ENCODE measurements at places on chromosomes 12 and 14.

- no peaks in the 10 kb centered on the region for H3K36me3 ChIP-seq
- no peak for DNase-seq
- no peaks in the 10 kb centered on the region for H3K4me1 ChIP-seq
Observed at GRCh38 chr12:84643993-84644392, 268.6 kb downstream of the SLC6A15 start.

GRCh38 chr12:74381958-74382357 is 155.7 kb upstream of the ATXN7L3B start:
- no peaks in the 10 kb centered on the region for H3K36me3 ChIP-seq
- no peak overlapping the region for H3K4me3 ChIP-seq
- H3K27ac ChIP-seq = no peak overlapping the region
- DNase-seq = no peak

GRCh38 chr14:31204593-31205534 is 2.7 kb downstream of the HECTD1 start:
- no peak overlapping the region for H3K4me3 ChIP-seq
- H3K27me3 ChIP-seq = no peaks in the 10 kb centered on the region
- H3K27ac ChIP-seq = peak overlapping the region; percentile 97

DNA sequence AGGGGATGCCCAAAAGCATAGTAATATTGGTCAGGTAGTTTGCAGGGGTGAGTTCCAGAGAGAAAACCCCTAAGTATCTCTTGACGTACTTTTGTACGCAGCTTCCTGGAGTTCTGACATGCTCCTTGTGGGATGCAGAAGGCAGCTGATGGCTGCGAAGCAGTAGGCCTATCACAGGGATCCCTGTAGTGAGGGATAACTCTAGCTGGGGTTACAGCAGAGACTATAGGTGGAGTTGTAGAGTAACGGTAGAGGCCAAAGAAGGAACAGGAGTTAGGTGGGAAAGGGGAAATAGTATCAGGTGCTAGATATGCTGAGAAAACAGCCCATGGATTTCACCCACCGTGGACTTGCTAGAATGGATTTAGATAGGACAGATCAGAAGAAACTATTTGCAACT is 37.3 kb downstream of the MGST1 start:
- H3K27ac ChIP-seq = no peak overlapping the region
- H3K36me3 ChIP-seq = no peaks in the 10 kb centered on the region
- H3K27me3 ChIP-seq = no peaks in the 10 kb centered on the region
- H3K4me1 ChIP-seq = no peaks in the 10 kb centered on the region
- DNase-seq = no peak
- H3K4me3 ChIP-seq = no peak overlapping the region

- H3K36me3 ChIP-seq = no peaks in the 10 kb centered on the region
- no peaks in the 10 kb centered on the region for H3K27me3 ChIP-seq
- H3K4me3 ChIP-seq = no peak overlapping the region
- no peak for DNase-seq
- no peaks in the 10 kb centered on the region for H3K4me1 ChIP-seq
- H3K27ac ChIP-seq = no peak overlapping the region
Observed at GRCh38 chr14:82445810-82446570, 912.3 kb upstream of the SEL1L start.

GRCh38 chr14:99473458-99473857 is 7.2 kb downstream of the SETD3 start:
- no peak for DNase-seq
- H3K27me3 ChIP-seq = no peaks in the 10 kb centered on the region
- no peak overlapping the region for H3K4me3 ChIP-seq
- no peaks in the 10 kb centered on the region for H3K36me3 ChIP-seq

GRCh38 chr12:83471341-83471740 is 784.6 kb downstream of the TMTC2 start:
- no peaks in the 10 kb centered on the region for H3K27me3 ChIP-seq
- DNase-seq = no peak
- H3K36me3 ChIP-seq = no peaks in the 10 kb centered on the region
- H3K4me1 ChIP-seq = no peaks in the 10 kb centered on the region

GRCh38 chr12:68772714-68773113 is 26.7 kb downstream of the SLC35E3 start:
- no peaks in the 10 kb centered on the region for H3K36me3 ChIP-seq
- no peaks in the 10 kb centered on the region for H3K27me3 ChIP-seq
- no peak overlapping the region for H3K4me3 ChIP-seq
- H3K4me1 ChIP-seq = peaks cover 20% of the 10 kb centered on the region
- H3K27ac ChIP-seq = peak overlapping the region; percentile 75
- peak; percentile 35 for DNase-seq

GRCh38 chr12:96094201-96094600 is 58.8 kb upstream of the LTA4H start:
- no peak overlapping the region for H3K4me3 ChIP-seq
- H3K27me3 ChIP-seq = no peaks in the 10 kb centered on the region
- no peak overlapping the region for H3K27ac ChIP-seq
- H3K4me1 ChIP-seq = peaks cover 8% of the 10 kb centered on the region
- H3K36me3 ChIP-seq = no peaks in the 10 kb centered on the region

DNA sequence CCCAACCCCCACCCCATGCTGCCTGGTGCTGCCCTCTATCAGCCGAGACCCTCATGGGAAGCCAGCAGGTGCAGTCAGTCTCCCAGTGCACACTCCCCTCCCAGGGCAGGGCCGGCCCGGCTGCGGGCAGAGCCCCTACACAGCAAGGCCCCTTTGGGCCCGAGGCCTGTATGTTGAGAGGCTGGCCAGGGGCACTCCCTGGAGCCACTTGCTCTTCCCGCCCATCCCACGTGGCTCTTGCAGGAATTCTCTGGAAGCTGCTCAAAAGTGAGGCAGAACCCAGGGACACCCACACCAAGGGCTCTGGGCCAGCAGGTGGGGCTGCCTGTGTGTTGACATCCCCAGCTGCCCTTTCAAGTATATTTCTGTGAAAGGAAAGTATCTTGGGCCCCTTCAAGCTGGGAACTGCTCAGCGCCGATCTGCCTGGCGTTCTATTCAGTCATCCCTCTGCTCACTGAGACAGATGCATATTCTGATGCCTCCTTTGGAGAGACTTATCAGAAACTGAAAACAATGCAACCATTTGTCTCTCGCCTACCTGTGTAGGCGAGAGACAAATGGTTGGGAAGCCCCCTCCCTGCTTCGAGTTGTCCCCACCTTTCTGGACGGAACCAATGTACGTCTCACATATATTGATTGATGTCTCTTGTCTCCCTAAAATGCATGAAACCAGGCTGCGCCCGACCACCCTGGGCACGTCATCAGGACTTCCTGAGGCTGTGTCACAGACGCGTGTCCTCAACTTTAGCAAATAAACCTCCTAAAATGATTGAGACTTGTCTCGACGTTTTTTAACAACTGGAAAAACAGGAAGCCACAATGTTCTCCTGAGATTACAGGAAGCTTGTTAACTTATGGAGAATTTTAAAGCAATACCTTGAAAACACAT is 6.0 kb downstream of the GPR132 start:
- H3K4me1 ChIP-seq = peaks cover 53% of the 10 kb centered on the region
- peak overlapping the region; percentile 74 for H3K27ac ChIP-seq
- no peaks in the 10 kb centered on the region for H3K36me3 ChIP-seq
- no peaks in the 10 kb centered on the region for H3K27me3 ChIP-seq

- H3K27me3 ChIP-seq = no peaks in the 10 kb centered on the region
- H3K4me1 ChIP-seq = no peaks in the 10 kb centered on the region
Observed at GRCh38 chr12:30902001-30902400, 24.5 kb upstream of the TSPAN11 start.

DNA sequence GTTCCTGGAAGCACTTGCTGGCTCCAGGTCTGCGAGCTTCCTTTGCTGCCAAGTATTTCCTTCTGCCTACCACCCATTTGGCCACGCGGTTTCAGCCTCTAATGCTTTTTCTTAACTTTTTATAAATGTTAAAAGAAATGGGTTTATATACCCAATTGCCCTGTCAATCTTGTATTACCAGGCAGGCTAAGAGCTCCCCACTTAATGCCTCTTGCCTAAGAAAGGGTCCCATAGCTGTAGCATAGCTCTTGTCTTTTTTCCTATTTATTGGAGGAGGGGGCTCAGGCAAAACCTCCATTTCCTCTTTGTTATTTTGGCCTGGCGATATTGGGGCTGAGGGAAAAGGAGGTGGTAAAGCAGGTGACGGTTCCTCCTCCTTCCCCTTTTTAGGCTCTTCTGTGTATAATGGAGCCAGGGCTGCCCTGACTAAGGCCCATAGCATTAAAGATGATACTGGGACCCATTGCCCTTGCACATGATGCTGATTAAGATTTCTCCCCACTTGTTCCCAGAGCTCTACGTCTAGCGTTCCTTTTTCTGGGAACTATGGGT is 21.6 kb upstream of the BLTP3B start:
- no peak overlapping the region for H3K4me3 ChIP-seq
- no peaks in the 10 kb centered on the region for H3K27me3 ChIP-seq
- no peak for DNase-seq
- H3K27ac ChIP-seq = no peak overlapping the region
- peaks cover 2% of the 10 kb centered on the region for H3K36me3 ChIP-seq

GRCh38 chr12:41189395-41190251 is 1.5 kb downstream of the PDZRN4 start:
- no peak overlapping the region for H3K4me3 ChIP-seq
- peaks cover 9% of the 10 kb centered on the region for H3K4me1 ChIP-seq
- H3K27ac ChIP-seq = no peak overlapping the region
- H3K27me3 ChIP-seq = no peaks in the 10 kb centered on the region

DNA sequence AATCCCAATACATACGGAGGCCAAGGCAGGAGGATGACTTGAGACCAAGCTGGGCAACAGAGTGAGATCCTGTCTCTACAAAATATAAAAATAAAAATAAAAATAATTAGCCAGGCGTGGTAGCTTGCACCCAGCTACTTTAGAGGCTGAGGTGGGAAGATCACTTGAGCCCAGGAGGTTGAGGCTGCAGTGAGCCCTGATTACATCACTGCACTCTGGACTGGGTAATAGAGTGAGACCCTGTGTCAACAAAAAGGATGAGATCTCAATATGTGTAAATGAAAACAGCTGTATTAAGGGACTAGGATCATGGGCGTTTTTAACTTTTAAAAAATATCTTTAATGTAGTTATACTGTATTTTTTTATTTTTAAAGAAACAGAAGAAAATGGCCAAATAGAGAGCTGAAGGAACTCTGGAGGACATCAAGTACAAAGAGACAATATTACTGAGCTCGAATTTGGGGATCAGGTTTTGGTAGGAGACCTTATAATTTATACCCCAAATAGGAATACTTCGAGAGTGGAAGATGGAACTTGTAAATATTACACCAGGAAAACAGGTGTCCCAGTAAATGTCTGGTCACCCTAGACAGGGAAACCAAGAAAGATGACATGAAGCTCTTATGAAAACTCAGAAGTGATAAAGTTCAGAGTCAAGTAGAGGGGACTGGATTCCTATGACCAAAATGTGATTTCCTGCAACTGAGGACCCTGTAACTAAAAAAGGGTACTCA is 13.1 kb downstream of the BATF start:
- H3K27me3 ChIP-seq = no peaks in the 10 kb centered on the region
- H3K36me3 ChIP-seq = no peaks in the 10 kb centered on the region
- H3K4me3 ChIP-seq = no peak overlapping the region

DNA sequence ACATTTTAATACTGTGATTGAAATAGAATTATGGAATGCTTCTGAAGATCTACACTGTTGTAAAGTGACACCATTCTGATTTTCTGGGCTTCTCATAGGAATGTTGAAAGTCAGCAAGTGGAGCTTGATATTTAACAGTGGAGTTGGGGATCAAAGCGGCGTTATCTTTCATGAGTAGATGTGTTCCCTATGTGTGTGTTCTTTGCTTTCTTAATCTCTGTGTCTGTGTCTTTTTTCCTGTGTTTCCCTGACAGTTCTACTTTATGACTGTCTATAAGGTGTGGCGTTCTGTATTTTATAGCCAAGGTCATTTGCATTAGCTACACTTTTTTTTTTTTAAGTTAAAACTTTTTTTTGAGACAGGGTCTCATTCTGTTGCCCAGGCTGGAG is 24.7 kb downstream of the SYNE2 start:
- H3K36me3 ChIP-seq = no peaks in the 10 kb centered on the region
- no peak overlapping the region for H3K4me3 ChIP-seq
- no peaks in the 10 kb centered on the region for H3K27me3 ChIP-seq
- no peak for DNase-seq
